AG10803 (cell line): ENCODE measurements at places on chromosomes 5 and 9.

DNA sequence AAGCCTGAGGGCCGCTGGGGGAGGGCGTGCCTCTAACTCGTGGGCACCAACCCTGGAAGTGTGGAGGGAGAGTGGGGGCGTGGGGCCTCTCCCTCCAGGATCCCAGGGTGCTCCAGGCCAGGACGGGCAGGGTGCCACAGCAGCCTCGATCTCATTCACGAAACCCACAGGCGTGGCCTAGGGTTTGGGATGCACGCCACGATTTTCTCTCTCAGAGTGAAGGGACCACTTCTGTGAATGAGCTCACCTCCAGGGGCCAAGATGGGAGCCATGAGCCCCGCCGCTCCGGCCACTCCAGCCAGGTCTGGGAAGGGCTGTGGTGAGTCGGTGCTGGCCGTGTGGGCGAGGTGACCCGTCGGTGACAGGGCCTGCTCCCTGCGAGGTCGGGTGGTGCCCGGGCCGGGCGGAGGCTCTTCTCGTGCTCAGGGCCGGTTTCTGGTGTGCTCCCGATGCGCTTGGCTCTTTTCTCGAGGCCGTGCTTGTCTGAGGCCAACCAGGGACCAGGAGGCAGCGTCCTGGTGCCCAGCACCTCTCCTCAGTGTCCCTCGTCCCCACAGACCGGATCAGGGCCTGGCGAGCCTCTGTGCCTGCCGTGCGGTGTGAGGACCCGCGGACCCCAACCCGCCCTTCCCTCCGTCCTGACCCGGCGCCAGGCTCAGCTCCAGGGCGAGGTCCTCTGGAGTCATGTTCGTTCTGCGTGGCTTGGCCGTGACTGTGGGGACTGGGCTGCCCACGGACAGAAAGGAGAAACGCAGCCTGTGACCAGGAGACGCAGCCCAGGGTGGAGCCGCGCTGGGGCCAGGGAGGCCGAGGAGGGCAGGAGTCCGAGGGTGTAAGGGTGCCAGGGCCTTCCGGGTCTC is 31.0 kb downstream of the TPPP start:
- DNase-seq: no peak

GRCh38 chr5:58929726-58930125 is 346.9 kb downstream of the RAB3C start:
- no peak for DNase-seq

GRCh38 chr9:137429546-137429890 is 6.3 kb downstream of the NOXA1 start:
- DNase-seq: no peak

- no peak for DNase-seq
Observed at GRCh38 chr5:73831066-73831465, 205.1 kb downstream of the ARHGEF28 start.

- DNase-seq: peak; percentile 41
Observed at GRCh38 chr5:139574641-139575312, 13.6 kb downstream of the UBE2D2 start.

DNA sequence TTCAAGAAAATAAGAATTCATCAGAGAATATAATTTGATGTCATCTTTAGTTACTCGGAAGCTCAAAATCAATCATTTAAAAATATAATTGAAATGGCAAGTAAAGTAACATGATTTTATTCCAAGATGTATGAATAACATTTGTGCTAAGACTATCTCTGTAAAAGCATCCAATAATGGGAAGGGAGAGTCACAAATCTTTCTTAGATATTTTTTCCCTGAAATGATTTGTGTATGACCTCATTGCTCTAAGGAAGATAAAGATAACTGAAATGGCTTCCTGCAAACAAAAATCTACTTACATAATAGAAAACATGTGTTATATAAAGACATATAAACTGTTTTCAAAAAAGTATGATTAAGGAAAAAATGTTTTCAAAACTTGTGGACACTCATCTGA is 97.4 kb upstream of the FGF10 start:
- no peak for DNase-seq

DNA sequence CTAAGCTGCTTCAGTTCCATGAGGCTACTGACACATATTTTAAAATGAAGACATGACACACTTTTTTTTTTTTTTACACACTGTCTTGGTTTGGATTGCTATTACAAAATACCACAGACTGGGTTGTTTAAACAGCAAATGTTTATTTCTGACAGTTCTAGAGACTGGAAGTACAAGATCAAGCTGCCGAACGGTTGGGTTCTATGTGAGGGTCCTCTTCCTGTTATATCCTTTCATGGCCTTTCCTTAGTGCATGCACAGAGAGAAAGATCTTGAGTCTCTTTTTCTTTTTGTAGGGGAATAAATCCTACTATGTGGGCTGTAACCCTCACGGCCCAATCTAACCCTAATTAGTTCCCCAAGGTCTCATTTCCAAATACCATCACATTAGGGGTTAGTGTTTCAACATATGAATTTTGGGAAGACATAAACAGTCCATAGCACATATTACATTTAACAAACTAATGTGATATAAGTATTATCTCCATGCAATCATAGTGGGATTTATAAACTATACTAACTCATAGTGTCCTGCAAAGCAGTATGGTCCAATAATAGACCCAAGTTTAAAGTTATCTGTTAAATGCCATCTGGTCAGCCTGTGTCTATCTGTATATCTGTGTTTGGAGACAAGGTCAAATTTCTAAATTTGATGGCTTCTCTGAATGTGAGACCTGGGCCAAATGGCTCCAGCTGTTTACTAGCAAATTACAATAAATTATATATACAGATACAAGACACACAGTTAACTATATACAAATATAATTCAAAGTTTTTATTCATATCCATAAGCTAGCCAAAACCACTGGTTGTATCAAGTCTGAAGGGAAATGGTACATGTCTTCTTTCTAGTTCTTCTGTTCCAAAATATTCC is 90.3 kb upstream of the NREP start:
- DNase-seq: no peak

GRCh38 chr9:135970128-135970815 is 9.1 kb upstream of the UBAC1 start:
- DNase-seq: peak; percentile 53

- DNase-seq: peak; percentile 82
Observed at GRCh38 chr9:7320139-7320538, 479.4 kb downstream of the DMAC1 start.

GRCh38 chr9:10706788-10707187 is 94.0 kb upstream of the PTPRD start:
- no peak for DNase-seq

GRCh38 chr9:129209580-129209979 is 31.5 kb upstream of the IER5L start:
- DNase-seq: no peak

GRCh38 chr9:108213511-108213910 is 642.3 kb downstream of the ACTL7B start:
- DNase-seq: no peak

DNA sequence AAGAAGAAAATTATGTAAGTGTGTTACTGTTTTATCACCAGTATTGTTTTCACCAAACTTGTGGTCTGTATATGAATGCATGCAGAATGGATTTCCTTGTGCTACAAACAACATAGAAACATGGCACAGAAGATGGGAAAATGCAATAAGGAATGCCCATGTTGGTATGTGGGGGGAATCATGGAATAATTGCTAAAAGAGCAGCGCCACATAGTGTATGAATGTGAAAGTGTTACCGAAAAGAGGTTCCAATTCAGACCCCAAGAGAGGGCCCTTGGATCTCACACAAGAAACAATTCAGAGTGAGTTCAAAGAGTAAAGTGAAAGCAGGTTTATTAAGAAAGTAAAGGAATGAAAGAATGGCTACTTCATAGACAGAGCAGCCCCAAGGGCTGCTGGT is 26.4 kb upstream of the TYRP1 start:
- no peak for DNase-seq

- DNase-seq: no peak
Observed at GRCh38 chr5:54186912-54187445, 123.4 kb downstream of the ARL15 start.

- no peak for DNase-seq
Observed at GRCh38 chr5:156913719-156914370, 49.2 kb downstream of the TIMD4 start.

DNA sequence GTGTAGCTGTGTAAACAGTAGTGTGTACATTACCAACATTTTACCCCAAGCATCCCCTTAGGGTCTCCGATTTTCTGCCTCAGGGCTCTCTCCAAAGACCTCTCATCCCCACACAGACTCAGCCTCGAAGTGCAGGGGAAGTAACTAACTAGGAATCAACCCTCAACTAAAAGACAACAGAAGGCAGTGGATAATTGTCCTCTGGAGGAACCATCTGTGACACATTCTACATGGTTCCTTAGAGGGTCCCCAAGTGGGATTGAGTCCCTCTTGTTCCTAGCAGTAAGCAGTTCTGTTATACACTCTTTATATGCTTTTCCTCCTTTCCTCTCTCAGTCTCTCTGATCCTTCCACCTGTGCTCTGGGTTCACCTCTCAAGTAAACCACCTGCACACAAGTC is 157.2 kb downstream of the SV2C start:
- no peak for DNase-seq

GRCh38 chr9:76709020-76709419 is 55.2 kb upstream of the PCA3 start:
- DNase-seq: no peak

DNA sequence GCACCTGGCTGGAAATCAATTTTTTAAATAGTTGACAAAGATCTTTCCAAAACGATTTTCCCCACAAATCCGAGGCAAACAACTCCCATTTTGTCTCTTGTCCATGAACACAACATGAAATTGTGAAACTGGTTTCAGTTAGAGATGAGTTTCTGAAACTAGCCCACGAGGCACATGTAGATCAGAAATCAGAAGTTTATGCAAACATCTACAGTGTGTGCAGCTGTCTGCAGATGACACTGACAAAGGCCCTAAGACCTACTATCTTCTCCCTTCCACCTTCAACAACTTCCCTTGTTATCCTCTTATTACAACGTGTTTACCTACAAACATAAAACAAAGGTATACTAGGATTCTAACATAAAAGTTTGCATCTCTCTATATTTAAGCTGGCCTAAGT is 183.3 kb downstream of the DIRAS2 start:
- DNase-seq: no peak

DNA sequence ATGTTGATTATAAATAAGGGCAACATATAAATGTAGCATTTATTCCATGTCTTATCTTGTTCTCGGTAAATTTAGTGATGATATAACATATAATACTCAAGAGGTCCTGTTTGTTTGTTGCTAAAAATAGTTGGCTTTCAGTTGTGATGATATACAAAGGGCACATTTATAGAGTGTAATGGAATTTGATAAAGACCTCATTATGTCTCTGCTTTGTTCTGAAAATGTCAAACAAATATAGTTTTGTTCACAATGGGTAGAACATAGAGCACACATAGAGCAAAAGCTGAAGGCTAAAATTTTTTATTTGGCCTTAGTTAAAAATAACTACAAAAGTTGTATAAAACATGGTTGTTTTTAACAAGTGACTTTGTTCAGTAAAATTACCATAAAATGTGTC is 477.1 kb upstream of the SMC2 start:
- no peak for DNase-seq

DNA sequence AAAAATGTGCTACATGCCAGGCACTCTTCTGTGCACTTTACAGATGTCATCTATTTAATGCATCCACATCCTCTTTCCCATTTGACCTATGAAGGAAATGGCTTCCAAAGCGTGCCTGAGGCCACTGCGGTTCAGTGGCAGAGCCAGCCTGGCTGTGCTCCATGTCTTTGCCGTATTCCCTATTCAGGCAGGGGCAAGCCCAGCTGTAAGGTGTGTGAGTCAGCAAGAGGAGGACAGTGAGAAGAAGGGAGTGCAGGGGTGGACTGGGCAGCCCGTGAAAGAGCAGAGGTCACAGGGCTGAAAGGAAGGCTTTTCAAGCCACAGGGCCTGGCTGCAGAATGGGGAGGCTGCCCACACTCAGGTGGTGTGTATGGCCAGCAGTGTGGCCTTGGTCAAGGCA is 91.7 kb downstream of the HRH2 start:
- no peak for DNase-seq

DNA sequence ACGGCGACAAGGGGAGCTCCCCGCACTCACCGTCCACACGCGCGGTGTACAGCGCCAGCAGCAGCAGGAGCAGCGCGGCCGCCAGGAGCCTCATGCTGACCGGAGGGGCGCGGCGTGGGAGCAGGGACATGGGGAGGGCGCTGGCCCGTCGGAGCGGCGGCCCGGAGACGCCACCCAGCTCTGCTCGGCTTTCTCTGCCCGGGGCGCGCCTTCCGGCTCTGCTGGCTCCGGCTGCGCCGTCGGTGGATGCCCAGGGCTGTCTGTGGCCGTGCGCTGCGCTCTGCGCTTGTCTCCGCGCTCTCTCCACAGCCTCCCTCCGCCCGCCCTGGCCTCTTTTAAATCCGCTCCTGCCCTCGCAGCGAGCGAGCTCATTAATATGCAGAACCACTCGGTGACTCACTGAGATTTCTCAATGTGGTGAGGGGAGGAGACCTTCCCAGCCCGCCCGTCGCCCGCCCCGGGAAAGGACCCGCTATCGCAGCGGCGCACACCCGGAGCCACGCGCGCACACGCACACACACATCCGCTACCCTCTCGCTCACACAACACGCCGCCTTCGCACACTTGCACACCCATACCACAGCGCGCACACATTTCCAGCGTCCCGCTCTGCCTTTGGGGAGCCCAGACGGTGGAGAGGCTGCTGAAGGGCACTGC is at the start of gene CXCL14:
CXCL14 (minus strand) TSS at position 307 of the 657 bp plus-strand sequence; CDS start at position 94, 213 bp downstream.
- DNase-seq: peak; percentile 67

DNA sequence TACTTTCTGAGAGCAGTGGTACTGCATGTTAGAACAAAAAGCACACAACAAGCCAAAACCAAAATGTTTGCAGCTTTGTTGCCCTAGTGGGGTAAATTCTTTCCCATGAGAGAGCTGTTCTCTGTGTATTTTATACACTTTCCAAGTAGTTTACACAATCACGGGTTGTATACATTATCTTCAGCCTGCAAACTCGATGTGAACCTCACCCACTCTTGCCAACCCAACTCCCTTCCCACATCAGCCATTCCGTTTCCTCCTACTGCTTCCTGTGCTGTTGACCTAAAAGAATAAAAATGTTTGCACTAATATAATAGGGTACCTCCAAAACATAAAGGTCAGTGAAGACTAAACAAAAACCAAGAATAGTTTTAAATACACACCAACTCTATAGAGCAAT is 47.0 kb downstream of the IQGAP2 start:
- DNase-seq: no peak

- peak; percentile 11 for DNase-seq
Observed at GRCh38 chr9:34252016-34252415, 73.2 kb downstream of the UBAP1 start.

DNA sequence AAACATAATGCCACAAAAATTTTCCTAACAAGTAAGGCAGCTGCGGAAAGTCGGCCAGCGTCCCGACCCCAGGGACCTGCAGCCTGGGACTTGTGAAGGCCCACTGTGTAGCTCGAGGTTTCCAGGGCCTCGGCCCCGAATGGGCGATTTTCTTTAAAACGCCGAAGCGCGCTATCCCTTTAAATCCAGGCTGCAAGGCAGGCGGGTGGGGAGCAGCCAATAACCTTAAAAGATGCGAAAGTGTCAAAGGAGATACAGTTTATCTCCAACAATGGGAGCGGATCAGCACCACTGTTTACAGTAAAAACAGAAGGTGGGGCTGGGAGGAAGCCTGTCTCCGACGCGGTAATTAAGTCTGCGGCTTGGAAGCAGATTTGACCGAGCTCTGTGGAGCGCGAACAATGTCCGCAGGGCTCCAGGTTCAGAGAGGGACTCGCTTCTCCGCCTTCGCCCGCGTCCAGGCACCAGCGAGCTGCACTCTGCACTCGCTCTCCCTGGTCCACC is 1.7 kb upstream of the ZSWIM6 start:
- DNase-seq: peak; percentile 54

GRCh38 chr9:128374221-128374675 is 3.1 kb downstream of the URM1 start:
- no peak for DNase-seq

GRCh38 chr9:69895659-69896058 is 75.0 kb downstream of the CFAP95 start:
- DNase-seq: no peak

GRCh38 chr5:93590493-93590892 is 7.5 kb downstream of the NR2F1 start:
- DNase-seq: no peak
